ENCODE measurements at places on chromosomes 11 and 22.

- DNase-seq: no peak
Measured at GRCh38 chr22:39773976-39774539, 119.5 kb downstream of the ENTHD1 start.

- no peak for DNase-seq
Measured at GRCh38 chr11:34176751-34177209, 71.4 kb downstream of the NAT10 start.

- DNase-seq: no peak
Measured at GRCh38 chr11:71774603-71775222, 58.3 kb upstream of the DEFB108B start.

DNA sequence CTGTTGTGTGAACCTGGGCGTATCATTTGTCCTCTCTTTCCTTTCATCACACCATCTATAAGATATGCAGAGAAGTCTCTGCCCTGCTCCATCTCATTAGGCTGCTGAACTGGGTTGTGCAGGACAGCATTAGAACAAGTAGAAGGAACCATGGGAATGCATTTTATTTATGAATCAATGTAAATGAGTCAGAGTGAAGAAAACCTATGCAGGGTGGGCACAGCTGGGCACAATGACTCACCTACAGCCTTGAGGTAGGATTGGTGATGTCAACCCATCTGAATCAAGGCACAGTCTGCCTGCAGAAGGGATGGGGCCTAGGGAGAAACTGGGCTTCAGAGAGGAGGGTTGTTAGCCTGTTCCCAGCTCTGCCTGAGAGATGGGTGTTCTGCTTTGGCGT, 123.4 kb downstream of the CSNK2A3 start:
- DNase-seq: no peak

DNA sequence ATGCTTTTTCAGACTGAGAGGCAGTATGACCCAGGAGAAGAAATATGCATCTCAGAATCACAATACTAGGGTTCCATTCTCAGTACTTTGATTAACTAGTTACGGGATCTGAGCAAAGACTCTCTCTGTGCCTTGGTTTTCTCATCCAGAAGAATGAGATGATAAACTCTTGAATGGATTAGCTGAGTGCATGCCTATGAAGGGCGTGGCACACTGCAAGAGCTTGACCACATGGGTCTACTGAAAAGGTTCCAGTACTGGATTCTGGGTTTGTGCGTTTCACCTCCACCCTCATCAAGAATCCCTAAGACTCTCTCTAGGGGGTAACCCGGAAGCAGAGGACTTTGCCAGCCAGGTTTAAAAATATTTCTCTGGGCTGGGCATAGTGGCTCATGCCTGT, 25.6 kb downstream of the PGA5 start:
- DNase-seq: no peak

All from stimulated activated CD8-positive, alpha-beta memory T cell treated with anti-CD3 and anti-CD28 coated beads, Interleukin-15, amount 100 ng/mL, for 1 hour (primary cell).